Stimulated activated CD8-positive, alpha-beta memory T cell treated with anti-CD3 and anti-CD28 coated beads, Interleukin-4, amount 100 ng/mL, for 1 hour (primary cell): ENCODE measurements at places on chromosomes 3 and 15.

DNA sequence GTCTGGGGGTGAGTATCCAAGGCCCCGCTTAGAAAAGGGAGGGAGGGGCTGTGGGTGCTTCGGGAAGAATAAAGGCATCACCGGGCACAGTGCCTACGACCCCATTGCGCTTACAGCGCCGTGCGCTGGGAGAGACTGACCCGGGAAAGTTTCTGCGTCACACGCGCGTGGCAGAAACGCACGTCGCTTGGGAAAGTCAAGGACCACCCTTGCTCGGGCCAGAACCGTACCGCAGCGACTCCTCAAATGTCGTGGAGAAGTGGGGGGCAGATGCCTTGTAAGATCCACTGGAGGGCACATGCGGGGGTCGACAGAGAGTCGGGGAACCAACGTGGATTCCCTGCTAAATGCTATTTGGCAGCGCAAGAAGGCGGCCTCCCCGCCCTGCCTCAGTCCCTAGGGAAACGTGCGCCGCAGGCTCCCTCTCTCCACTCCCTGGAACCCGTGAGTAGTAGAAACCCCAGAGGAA is 2.4 kb downstream of the ADAMTS9 start:
- DNase-seq = no peak

GRCh38 chr15:86041399-86041798 is 38.3 kb upstream of the AGBL1 start:
- DNase-seq = no peak

DNA sequence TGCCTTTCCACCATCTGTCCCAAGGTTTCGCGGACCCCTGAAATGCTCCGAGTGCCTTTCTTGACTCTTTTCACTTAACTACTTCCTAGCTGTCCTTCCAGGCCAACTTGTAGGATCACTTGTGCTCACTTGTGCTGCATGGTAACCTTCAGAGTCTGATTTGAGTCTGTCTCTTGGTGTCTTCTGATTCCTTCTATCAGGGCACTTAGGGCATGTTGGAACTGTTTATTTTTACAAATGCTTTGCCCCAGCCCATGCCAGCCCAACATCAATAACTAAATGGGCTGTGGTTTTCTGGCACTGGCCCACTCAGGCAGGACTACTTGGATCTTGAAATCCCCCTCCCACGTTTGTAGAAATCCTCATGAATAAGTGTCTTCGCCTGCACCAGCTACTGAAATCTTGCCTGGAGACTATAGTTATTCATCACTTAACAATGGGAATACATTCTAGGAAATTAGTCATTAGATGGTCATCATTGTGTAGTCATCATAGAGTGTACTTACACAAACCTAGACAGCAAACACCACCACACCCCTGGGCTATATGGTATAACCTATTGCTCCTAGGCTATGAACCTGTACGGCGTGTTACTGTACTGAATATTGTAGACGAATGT is 123.1 kb upstream of the STRIT1 start:
- no peak for DNase-seq

- no peak for DNase-seq
Observed at GRCh38 chr3:71505767-71506350, 77.7 kb downstream of the FOXP1 start.

DNA sequence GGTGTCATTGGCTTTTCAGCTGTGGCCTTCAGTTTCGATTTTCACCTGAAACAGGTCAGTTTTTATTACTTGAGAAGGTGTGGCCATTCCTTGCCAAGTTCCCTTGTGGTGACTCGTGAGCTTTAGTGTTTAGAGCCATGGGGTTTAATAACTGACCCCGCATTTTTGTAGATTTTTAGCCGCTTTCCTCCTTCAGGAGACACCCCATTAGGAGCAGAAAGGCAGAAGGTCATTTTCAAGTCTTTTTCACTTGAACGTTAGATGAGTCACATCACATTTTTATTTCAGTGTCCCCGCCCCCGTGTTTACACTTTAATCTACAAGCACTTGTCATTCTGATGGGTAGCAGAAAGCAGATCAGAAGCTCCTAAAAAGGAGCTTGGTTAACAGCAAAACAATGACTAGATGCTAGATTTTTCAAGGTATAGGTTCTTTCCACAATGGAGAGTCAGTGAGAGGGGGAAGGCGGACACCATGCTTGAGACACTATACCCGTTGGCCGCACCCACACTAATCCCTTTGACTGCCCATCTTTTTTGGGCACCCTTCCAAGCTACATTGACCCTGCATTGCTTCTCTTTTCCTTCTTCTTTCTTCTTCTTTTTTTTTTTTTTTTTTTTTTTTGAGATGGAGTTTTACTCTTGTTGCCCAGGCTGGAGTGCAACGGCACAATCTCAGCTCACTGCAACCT is 132.7 kb downstream of the GHSR start:
- DNase-seq = no peak

- no peak for DNase-seq
Observed at GRCh38 chr3:191424881-191425280, 36.1 kb upstream of the PYDC2 start.

DNA sequence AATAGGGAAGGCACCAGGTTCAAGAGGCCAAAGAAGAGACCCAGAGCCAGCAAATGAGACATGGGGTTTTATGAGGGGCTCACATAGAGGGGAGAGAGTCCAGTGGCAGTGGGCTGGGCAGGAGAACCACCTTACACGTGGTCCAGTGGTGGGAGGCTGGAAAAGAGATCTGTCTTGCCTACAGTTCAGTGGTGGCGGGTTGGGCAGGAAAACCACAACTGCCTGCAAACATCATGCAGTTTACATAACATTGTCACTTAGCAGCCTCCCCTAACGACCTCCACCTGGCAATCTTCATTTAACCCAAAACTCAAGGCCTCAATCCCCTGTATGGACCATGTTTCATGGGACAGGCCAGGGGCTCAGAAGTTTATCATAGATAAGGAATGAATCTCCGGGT is 29.1 kb downstream of the CRYGS start:
- DNase-seq = no peak

GRCh38 chr3:11240496-11240895 is 31.7 kb upstream of the ATG7 start:
- no peak for DNase-seq

GRCh38 chr15:45588219-45588875 is 1.2 kb downstream of the BLOC1S6 start:
- DNase-seq = no peak

DNA sequence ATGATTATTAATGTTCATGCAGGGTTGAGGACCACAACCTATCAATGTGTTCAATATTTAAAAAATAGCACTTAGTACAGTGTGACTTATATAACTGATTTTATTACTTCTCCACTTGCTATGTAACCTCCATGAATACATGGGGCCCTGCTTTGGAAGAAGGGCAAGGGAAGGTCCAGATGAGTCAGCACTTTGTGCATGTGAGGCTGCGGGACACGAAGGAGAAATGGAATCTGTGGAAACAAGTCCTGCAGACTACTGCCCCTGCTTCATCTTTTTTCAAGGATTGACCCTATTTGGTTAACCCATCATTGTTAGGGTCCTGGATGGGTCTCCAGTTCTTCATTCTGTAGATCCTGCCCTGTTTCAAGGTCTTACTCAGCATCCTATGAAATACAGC is 1.6 kb downstream of the NXPE3 start:
- DNase-seq = no peak

DNA sequence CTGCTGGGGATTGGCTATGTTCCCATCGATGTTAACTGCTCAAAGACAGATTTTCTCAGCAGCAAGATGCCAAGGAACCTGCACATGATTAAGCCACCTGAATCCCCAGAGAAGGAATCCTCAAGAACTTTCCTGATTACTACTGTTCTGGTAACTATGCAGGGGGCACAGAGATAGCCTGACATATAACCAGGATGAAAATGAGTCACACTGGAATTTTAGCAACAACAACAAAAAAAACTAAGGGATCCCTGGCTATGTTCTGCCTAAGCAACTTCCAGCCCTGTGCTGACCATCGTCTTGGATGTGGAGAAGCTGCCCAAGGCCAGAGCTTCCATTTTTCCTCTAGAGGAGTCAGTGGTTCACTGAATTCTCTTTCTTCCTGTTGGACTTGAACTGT is 13.8 kb downstream of the RIOX2 start:
- no peak for DNase-seq

- DNase-seq = no peak
Observed at GRCh38 chr3:151476344-151477018, 15.6 kb upstream of the IGSF10 start.

DNA sequence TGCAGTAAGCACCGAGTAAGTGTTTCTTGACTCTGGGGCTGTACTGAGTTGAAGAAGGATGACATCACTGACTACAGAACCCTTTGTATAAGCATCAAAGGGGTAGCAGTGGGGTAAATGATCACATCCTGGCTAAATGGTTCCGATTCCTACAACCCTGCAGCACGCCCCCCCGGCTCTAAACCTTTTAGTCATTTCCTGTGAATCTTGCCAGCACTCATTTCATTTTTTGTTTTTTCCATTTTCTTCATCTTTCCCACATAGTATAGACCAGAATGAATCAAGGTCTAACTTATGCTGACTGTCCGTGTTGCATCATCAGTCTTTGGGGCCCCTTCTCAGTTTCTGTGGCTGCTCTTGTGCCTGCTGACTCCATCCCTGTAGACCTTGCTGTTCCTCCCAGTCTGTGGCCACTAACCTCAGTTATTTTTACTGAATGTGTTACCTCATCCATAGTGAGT is 383.1 kb upstream of the TPRG1 start:
- DNase-seq = peak; percentile 21

DNA sequence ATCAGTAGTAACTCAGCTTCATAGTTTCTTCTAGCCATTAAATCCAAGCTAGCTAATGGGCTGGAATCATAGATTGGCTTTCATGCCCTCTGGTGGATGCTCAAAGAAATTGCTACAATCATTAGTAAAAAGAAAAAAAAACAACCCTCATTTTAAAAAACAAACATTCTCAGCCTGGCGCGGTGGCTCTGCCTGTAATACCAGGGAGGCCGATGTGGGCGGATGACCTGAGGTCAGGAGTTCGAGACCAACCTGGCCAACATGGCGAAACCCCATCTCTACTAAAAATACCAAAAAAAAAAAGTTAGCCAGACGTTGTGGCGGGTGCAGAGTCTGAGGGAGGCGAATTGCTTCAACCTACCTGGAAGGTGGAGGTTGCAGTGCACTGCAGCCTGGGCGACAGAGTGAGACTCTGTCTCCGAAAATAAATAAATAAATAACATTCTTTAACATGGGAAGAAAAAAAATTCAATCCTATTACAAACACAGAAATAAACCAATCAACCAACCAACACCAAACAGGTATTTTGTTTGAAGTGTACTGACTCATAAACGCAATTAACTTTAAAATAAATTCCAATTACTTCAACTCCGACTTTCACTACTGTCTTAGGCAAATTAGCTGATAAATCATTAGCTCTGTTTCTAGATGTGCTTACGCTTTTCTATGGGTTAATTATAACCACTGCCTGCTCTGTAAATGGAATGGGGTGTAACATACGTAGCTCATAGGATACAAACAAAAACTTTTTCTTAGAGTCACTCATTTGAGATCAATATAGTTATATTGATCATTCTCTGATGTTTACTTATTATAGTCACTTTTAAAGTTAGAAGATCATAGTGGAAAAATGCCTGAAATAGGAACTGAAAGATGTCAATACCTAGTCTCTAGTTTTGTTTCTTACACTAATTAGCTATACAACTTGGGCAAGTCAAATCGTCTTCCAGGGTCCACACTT is 24.9 kb downstream of the TMEM207 start:
- DNase-seq = no peak

- no peak for DNase-seq
Observed at GRCh38 chr15:101442272-101442671, 47.2 kb downstream of the PCSK6 start.

GRCh38 chr3:126665221-126665936 is 10.5 kb upstream of the TXNRD3 start:
- DNase-seq = no peak

GRCh38 chr15:62348623-62349022 is 183.5 kb upstream of the C2CD4B start:
- DNase-seq = no peak

DNA sequence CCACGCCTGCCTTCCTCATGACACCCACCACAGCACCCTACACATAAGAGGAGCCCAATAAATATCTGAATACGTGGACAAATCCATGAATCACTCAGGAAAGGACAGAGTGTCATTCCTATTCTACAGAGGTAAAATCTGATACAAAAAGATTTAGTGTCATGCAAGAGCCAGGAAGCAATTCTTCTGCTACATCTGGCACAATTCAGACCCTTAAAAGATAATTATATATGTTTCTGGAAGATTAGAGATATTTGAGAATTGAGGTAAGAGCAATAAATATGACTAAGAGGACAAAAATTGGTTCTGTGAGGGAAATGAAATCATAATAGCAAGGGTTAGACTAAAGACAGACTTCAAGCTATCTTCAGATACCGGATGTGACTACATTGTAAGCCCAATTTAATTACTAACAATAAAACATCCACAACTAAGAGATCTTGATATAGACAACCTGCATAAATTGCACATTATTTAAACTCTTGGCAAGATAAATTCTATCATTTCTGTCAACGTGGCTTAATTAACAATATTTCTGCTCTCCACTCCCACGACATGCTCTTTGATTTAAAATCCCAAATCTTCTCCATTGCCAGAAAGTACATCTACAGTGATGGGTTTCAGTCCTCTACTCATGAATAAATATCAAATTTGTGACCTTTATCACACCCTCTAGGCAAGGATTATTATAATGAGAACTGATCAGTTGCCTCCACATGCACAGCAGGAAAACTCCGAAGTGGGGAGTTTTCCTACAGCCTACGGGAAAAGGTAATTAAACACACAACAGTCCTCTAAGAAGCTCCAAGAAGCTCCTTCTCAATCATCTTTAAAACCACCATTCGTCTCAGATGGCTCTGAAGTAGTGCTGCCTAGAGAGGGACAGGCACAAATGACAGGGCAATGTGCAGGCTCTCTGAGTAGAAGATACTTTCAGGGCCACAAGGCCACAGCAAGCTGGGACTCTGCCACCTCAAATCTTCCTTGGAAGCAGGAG is 32.6 kb downstream of the MB21D2 start:
- DNase-seq = no peak

DNA sequence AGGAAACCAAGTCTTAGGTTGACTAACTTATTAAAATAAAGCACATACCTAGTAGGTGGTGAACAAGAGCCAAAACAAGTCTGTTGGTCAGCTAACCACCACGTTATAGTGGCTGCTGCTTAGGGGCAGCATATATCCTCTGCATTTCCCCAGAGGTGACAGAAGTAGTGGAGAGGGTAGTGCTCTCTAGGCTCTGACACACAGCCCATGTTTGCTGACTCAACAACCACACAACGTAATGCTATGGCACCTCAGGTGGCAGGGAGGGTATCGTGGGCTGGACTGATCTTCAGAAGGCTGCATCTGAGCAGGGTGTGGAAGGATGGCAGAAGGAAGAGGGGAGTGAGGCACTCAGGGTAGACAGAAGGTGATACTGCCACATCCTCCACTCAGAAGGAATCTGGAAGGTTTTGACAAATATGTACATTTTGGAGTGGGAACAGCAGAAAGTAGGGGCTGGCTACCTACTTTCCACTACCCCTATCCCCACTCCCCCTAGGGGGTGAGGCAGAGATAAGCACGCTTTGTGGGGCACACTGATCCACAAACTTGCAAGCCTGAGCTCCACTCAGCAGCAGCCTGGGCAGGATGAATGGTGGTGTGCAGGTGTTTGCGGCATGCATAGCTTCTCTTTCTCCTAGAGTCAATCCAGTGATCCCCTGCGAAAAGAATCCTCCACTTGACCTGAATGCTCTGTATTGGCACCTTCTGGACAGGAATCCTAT is 178.1 kb downstream of the RORA start:
- no peak for DNase-seq
